Skin of body (tissue), 3 donors: ENCODE measurements at places on chromosomes 7 and 10. TPM values are rescaled to one million over a fixed set of nuclear protein-coding genes. Genes with fewer than 3 reads are reported as not detected.
A peak's percentile ranks its signal among the peaks of the same experiment; 100 is the strongest.

DNA sequence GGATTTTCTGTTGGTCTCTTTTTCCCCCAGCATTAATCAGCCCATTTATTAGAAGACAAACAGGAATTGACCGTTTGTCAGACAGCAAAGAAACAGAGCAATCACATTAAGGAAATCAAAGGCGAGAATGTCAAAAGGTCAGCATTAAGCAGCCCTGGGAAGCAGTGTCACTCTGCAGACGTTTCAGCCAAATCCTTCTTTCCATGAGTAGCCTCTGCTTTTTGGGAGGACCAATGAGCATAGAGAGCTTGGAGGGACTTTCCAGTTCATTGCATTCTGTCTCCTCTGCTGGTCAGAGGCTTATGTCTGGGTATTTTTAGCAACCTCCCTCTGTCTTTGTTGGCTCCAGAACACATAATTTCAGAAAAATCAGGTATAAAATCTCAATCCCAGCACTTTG, 481.4 kb downstream of the GALNT17 start:
- DNase-seq = peak; percentile 44

LIPA gene
- 43.5 TPM for total RNA-seq

EPDR1 gene
- 11.4 TPM for total RNA-seq

SLC18A2 gene
- 6.2 TPM for total RNA-seq

DNA sequence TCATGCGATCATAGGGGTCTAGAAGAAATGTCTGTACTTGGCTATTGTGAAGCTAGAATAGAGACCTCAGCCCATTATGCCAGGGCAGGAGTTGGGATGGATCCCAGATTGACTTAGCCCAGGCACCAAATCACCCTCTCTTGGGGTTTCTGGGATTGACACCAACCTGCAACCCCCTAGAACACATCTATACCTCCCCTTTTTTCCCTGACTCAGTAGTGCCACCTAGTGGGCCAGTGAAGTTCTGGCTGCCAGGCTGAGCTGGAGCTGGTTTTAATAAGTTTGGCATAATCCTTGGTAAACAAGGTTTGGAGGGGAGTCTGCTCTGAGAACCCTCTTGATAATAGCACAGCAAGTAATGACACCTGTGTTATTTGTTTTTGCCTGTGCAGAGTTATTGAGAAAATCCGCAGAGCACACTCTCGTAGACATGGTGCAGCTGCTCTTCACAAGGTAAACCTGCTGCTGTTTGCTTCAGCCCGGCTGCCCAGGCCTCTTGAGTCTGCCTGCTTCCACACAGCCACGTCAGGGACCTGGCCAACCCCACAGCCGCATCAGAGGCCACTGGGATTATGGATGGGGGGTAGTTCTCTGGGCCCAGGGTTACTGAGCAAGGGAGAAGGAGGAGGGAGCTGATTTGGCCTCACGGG, 43.3 kb upstream of the NFKB2 start:
- DNase-seq = peak; percentile 23

- DNase-seq = no peak
These were observed 122.2 kb downstream of the MPP7 start for GRCh38 chr10:28180654-28181053.

GRCh38 chr7:157717211-157718174, 380.7 kb downstream of the DNAJB6 start:
- DNase-seq = no peak

SOSTDC1 gene
- 58.9 TPM for total RNA-seq

DNA sequence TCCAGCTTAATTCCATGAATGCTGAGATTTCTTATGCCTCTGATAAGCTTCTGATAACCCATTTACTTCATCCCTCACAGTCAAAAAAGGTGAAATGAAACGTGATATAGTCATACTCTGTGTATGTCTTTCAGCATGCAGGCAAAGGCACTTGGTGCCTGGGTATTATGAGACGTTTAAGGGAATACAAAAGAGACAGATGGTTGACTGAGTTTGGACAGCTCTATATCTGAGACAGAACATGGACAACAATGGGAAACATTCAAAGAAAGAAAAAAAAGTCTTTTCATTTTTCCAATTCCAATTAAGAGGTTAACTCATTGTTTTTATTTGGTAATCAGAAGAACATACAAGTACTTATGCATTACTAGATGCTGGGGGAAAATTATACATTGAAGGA, 96.2 kb downstream of the PPP1R17 start:
- no peak for DNase-seq

DNA sequence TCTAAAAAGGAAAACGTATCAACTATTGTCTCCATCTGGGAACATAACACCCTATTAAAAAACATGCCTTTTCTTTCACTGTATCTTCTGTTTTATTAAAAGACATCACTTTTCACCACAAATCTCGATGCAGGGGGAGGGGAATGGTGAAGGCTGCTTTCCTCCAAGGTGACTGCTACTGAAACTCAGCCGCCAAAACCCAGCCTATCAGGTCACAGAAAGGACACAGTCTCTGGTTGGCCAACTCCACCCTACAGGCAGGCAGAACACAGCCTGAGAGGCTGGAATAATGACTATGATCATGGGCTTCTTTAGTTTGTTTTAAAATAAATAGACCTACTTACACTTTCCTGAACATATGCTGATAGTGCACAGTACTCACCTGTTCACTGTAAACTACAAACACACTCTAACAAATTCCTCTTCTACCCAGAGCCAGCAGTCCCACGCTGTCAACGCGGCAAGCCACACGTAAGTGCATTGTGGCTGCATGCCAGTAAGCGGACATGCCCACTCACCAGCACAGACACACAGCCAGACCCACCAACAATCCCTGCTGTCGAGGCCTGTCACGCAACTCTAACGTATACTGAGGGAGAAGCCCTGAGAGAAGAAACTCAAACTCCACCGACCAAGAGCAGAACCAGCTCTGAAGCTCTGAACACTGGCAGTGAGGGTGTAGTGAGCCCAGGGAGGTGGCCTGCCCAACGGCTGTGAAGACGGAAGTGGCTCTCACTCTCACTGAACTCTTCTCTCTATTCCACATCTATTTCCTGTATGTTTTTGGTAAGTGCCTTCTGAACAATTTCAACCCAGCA, 41.8 kb downstream of the NCAPG2 start:
- no peak for DNase-seq

PRLHR gene
- under 0.01 TPM for total RNA-seq

ATP6V0A4 gene
- 4.1 TPM for total RNA-seq

GRCh38 chr7:142789441-142789840, 18.7 kb downstream of the PRSS2 start:
- DNase-seq = no peak

SRRT gene
- 42.6 TPM for total RNA-seq
